ENCODE measurements at places on chromosomes 2 and 18.
A peak's percentile ranks its signal among the peaks of the same experiment; 100 is the strongest.

DNA sequence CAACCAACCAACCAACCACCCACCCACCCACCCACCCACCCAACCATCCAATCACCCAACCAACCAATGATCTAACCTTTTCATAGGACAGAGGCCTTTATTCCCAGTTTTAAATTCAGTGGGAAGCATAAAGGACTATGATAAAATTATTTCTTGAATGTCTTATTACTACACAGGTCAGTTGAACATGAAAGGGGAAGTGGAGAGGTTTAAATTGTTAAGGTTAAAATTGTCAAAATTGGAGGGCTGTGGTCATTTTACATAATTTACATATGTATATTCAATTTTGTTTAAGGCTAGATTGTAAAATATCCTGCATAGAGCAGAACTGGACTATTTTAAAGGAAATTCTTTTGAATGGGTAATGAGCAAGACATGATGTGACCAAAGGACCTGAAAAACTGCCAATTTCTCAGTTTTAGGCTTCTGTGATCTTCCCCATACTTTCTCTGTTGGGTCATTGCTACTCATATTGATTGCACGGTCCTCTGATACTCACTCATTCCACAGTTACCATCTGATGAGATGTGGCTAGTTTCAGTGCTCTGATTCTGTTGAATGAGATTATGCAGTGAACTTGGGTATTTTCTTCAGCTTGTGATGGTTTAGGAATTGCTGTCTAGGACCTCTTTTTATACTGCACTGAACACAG lies 127.4 kb downstream of the PLCL1 start:
- DNase-seq = no peak

DNA sequence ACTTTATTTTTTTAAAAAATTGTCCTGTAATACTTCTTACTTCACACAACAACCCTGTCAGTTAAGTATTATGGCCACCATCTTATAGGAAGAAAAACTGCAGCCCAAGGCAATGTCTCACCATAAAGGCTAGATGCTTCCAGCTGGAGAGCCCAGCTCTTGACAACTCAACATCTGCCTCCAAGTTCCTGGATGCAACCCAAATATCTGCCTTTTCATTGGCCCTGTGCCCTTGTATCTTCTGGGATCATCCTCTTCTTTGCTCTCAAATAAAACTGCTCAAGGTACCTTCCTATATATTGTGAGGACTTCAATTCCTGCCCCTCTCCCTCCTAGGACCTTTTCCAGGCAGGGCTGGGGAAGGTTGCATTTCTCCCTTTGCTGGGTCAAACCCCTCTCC lies 69.5 kb downstream of the BIN1 start:
- DNase-seq = no peak

DNA sequence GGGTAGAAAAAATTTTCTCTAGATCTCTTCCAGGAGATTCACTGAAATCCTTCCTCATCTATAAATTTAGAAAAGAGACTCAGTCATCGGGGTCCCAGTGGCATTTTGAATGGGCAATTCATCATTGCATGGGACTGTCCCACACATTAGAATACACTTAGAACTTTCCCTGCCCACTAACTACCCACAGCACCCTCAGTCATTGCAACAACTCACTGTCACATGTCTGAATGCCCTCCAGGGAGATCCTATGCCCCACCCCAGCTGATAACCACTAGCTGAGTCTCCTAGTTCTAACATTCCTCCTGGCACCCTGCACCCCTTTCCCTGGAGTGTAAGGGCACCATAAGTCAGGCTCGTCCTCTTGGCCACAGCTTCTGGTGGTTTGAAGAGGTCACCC lies 89.6 kb downstream of the INSIG2 start:
- DNase-seq = no peak

DNA sequence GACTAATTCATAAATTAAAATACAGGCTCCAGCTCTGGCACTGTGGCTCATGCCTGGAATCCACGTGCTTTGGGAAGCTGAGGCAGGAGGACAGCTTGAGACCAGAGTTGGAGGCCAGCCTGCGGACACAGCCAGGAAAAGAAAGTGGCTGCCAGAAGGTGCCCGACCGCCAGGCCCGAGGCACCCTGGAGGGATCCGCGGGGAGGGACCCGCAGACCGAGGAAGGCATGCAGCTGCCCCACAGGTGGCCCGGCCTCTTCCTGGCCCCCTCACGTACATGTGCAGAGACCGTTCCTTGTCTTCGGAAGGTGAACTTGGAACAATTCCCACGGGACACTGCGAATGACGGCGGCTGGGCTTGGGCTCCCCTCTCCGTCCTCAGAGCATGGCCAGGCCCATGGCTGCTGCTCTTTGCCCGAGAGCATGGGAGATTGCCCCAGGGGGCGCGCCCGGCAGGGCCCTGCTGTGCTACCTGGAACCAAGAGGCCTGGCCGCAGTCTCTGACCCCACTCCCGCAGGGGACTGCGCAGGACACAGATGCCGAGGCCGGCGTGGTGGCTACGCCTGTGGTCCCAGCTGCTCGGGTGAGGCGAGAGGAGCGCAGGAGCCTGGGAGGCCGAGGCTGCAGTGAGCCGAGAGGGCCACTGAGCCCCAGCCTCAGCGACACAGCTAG lies 55.6 kb upstream of the IMP4 start:
- DNase-seq = no peak

DNA sequence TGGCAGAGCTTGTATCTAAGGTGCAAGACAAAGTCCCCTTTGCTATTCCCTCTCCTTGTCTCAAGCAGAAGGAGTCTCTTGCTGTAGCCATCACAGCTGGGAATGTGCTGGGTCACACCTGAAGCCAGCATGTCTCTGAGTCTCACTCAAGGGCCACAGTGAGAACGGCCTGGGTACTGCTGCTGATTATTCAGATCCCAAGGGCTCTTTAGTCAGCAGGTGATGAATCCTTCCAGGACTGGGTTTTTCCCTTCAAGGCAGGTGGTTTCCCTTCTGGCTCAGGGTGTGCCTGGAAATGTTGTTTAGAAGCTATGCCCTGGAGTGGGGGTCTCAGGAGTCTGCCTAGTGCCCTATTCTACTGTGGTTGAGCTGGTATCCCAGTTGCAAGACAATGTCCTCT lies 356.3 kb downstream of the PARD3B start:
- DNase-seq = no peak

- no peak for DNase-seq
Measured at GRCh38 chr2:150476809-150477302, 10.6 kb downstream of the RND3 start.

DNA sequence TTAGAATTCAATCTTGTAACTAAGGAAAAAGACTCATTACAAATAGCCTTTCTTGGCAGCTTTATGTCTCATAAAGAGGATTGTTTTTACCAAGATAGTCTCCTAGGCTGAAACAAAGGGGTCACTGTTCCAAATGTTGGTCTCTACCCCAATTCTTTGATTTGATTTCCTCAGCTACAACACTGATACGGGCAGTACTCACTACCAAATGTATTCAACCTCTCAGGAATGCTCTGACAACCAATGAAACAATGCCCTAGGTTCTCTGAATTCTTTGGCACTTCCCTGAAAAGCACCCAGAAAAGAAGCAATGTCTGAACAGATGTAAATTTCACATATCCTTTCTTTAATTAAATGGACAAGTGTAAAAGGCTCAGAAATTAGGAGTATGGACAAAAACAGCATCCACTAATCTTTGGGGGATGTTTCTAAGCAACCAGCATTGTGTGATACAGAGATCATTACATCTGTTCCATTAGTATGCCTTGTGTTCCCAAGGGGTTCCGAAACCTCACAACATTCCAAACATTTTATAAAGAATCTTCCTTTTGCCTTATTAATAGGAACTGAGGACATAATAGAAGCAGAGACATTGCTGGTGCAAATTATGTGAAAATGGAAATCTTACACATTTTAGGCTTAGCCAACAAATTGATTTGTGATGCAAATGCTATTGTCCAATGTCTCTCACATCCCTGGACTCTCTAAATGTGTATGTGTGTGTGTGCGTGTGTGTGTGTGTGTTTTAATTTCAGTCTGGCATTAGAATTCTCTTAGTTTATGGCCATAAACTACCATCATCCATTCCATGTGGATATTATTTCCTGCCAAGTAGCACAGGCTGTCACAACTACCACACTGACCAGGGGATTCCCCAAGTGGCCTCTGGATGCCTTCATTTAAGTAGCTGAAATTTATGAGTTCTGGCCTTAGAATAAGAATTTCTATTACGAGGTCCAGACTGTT lies 276.0 kb downstream of the MTX2 start:
- DNase-seq = no peak

DNA sequence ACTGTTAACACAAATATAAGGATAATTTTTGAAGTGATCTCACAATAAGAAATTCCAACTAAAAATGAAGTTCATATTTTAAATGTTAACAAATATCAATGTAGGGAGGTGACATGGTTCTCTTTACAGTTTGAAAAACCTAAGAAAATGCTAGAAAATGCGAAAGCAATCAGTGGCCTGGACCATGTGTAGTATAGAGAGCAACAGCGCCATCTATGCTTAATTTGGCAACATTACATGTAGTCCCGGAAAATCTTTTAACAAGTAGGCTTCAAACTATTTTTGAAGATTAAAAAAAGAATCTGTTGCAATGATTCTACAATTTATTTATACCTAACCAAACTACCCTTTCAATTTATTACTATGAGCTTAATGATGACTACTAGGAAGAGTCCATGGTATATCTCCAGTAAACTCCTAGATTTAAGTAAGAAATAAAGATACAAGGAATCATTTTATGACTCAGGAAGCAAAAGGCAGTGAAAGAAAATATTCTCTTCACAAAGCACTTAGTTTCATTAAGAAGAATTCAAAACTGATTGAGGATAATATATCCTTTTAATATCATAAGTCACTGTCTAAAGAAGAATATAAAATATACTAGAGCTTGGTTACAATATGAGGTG lies 33.3 kb downstream of the NDUFA10 start:
- peak; percentile 23 for DNase-seq

GRCh38 chr2:19899985-19900930 lies 1.5 kb downstream of the TTC32 start:
- no peak for DNase-seq

DNA sequence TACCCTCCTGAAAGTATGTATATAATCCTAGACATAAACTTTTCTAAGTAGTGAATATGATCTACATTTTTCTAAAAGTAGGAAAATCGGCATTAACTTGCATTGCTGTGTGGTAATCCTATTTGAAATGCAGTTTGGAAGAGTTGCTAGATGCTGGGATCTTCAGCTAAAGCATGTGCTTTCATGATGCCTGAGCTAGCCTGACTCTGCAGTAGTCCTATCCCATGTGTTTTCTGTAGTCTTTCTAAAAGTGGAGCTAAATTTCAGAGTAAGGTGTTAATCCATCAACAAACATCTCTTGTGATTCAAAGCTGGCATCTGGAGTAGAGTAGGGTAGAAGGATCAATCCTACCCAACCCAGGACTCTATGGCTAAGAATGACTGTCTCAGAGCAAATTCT lies 229.4 kb downstream of the THSD7B start:
- no peak for DNase-seq

DNA sequence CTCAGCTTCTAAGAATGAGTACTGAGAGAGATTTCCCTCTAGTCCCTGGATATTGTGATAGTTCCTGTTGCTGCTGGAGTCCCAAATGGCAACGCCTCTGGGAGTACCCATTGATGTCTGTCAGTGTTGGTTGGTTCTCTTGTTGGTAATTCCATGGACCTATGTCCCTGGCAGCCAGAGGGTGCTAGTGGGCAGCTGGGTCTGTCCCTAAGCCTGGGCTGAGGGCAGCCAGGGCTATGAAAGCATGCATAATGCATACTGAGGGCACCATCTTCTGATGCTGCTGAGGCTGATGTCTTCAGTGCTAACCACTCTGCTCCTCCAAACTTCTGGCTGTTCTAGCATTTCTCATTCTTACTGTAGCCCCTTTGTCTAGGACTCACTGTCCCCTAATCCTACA lies 35.9 kb downstream of the NABP1 start:
- no peak for DNase-seq

GRCh38 chr2:151862700-151863099 lies 34.5 kb upstream of the ARL5A start:
- peak; percentile 28 for DNase-seq

DNA sequence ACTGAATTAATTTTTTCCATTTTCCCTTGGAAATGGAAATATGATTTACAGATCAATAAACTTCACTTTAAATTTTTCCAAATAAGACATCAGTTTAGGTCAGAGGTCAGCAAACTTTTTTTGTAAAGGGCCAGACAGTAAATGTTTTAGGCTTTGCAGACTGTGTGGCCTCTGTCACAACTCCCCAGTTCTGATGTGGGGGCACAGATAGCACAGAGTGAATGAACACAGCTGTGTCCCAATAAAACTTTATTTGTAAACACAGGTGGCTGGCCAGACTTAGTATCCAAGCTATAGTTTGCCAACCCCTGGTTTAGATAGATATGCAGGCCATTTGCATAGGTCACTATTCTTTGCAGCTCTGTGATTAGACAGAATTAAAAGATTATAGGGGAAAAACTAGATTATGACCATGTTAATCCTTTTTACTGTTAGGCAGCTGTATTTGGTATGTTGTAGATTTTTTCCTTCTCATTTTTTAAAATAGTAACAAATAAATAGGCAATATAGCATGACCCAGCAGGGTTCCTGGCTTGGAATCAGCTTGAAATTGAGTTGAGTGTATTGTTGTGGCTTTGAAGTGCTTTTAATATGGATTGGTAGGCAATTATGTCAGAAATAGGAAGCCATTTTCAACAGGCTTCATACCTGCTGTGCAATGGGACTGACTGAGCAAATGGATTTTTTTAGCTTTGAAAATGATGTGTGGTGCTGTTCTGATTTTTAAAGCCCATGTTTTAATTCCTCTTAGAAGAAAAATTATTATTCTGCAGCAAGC lies 59.7 kb downstream of the WDSUB1 start:
- peak; percentile 71 for DNase-seq

DNA sequence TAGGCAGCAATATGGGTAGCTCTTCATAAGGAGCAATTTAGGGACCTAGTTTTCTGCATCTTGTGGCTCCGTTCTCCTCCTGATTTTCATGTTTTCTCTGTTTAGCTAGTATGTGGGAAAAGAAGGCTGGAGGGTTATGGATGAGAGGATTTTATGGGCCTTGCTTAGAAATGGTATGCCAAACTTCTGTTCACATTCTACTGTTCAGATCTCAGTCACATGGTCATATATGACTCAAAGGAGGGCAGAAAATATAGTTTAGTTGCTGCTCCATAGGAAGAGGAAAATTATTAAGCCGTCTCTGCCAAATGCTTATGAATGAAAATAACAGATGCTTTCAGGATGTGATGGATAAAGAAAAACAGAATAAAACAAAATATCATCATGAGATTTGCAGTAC lies 361.8 kb upstream of the CWC22 start:
- DNase-seq = no peak

GRCh38 chr2:19801367-19802080 lies 100.3 kb downstream of the TTC32 start:
- no peak for DNase-seq
